Activated T-helper 1 cell treated with anti-CD3 and anti-CD28 coated beads, Interleukin-2, amount 50 U/mL, for 16 hours (primary cell): ENCODE measurements at places on chromosomes 5 and 9.
A peak's percentile ranks its signal among the peaks of the same experiment; 100 is the strongest.

GRCh38 chr5:116002116-116002906 lies 30.0 kb upstream of the ARL14EPL start:
- DNase-seq = no peak

GRCh38 chr5:52043137-52043536 lies 659.9 kb downstream of the ISL1 start:
- DNase-seq = no peak

DNA sequence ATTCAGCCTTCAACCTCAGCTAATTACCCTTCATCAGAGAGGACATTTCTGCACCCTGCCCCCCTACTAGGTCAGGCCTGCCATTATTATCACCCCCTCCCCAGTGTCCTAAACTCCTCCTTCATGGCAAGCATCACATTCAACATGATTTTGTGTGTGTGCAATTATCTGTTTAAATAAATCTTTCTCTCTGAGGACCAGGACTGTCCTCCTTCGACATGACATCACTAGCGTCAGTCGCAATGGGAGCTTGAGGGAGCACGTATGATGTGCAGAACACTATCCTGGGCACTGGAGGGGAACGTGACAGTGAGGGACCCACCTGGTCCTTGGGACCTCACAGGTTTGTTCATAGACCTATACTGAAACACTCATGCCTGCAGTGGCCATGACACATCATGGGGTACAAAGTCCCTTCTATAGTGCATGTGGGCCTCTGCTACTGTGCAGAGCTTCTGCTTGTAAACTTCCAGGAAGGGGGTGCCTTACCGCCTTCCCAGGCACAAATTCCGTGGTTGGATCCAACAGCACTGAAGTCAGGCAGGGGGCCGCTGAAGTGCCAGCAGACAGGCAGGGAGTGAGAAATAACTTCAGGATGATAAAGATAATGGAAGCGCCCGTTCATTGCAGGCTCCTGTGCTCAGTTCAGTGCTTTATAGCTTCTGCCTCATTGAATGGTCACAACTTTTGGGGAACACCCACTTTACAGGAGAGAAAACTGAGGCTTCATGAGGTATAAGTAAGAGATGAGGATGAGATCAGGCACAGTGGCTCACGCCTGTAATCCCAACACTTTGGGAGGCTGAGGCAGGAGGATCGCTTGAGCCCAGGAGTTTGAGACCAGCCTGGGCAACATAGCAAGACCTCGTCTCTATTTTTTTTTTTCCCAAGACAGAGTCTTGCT lies 36.0 kb upstream of the STXBP1 start:
- DNase-seq = no peak

DNA sequence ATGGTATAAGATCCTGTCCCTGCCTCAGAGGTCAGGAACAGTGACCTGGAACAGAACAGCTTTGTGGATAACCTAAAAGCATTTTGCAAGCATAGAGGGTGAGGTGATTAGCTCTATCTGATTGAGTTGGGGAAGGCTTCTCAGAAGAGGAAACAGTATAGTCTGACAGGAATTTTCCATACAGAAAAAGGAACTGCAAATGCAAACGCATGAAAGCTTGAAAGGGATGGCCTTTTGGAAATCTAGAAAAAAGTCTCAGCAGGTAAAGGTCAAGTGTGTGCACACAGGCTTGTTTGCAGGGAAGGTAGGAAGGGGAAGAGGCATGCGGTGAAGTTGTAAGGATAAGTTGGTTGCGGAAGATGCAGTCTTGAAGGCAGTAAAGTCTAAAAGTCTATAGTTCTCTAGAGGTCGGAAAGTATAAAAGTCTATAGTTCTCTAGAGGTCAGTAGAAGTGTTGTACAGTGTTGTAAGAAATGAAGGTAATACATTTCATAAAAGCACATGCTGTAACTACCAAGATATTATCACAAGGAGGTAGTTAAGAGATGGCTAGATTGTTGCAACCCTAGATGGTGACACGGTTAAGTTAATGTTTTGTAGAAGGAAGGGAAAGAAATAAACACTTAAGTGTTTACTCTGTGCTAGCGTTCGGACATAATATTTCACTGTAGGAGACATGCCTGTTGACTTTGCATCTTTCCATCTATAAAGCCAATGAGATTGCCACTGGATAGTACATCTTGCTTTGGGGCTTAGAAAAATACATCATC lies 16.7 kb upstream of the HSPB3 start:
- no peak for DNase-seq

DNA sequence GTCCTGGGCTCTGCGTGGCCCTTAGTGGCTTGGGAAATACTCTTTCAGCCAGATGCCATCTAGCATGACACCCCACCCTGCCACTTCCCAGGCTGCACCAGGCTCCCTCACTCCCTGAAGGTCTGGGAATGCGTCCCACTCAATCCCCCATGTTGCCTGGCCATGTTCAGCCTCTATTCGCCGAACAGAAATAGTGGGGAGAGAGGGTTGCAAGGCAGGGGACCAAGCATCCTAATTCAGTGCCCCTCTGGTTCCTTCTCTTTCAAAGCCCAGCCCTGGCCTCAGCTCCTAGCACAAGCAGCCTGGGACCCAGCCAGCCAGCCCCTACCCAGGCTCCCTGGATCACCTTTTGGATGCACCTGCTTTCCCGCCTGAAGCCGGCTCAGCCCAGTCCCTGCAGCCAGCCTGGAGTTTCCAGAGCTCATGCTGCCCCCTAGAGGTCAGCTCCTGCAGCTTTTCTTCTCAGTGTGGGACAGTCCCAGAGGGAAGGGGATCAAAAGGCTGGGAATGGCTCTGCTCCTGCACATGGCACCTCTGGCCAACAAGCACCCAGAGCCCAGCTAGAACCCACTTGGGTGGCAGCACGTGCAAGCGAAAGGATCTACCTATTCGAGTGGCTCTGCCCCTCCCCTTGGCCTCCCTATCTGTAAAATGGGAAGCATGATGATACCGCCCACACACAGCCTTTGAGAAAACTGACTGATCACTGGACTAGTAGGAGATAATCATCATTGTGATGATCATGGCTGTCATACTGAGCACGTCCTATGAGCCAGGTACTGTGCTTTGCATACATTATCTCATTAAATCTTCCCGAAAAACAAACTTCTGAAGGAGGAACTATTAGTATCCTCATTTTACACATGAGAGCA lies 48.7 kb upstream of the C5orf58 start:
- DNase-seq = peak; percentile 3

DNA sequence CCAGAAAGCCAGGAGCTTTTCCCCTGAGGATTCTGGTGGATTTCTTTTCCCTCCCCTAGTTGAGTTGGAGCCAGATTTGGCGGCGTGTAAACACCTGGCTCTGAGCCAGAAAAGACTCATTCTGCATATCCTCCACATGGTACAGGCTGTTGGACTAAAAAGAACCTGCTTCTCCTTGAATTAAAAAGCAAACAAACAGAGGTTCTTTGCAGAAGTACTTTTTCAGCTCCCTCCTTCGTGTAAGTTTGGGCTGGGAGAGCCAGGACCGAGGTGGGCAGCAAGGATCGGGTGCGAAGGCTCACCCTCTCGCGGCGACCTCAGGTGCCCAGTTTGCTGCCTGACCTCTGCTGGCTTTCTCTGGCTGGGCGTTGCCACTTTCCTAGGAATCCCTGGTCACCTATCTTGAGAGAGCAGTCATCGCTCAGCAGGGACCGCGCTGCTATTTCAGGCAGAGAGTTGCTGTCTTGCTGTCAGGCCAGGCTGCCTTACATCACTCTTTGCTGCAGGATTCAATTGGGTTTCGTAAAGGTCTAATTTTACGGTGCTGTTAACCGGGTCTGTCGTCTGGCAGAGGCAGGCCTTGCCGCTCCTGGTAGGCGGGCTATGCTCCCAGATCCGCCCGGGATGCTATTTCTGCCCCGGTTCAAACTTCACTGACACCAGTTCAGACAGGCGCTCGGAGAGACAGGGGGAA lies 3.2 kb downstream of the PAPPA start:
- DNase-seq = no peak

DNA sequence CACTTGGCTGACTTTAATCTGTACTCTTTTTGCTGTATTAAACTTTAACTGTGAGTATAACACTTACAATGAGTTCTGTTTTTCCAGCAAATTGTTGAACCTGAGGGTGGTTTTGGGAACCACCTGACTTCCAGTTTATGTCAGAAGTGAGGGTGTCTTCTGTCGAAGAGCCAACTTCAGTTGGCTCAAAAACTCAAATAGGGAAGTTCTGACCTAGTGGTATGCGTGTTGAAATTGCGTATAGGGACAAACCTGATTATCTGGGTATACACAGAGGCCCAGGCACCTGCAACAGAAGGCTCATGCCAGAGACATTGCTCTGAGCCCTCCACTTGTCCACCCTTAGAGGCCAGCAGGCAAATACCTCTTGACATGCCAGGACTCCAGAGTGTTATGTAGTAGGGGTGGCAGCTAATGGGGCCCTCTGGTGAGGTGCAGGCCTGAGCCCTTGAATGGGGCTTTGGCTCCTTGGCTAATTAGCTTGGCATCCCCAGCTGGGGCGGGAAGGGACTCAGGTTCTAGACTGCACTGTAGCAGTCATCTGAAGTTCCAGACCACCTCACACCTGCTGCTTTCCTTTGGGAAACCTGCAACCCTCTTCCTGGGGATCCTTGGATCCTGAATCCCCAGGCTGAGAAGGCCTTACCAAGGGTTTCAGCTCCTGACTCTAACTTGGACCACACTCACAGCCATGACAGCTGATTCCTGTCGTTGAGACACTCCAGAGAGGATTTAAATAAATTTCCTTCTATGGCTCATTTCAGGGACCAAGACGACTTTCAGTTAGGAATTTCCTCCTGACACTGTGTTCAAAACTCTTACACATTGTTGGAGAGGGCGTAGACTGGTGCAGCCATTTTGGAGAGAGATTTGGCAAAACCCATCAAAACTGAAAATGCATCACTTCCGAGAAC lies 189.6 kb downstream of the HSPA4 start:
- no peak for DNase-seq

- DNase-seq = no peak
Measured at GRCh38 chr5:56233230-56233629, at the start of gene ANKRD55. Gene ANKRD55 (minus strand): TSS chr5:56233330. CDS start chr5:56232913, 417 bp downstream.

GRCh38 chr9:32161720-32162119 lies 222.7 kb upstream of the ACO1 start:
- no peak for DNase-seq

- no peak for DNase-seq
Measured at GRCh38 chr5:17258431-17258830, 41.0 kb downstream of the BASP1 start.

DNA sequence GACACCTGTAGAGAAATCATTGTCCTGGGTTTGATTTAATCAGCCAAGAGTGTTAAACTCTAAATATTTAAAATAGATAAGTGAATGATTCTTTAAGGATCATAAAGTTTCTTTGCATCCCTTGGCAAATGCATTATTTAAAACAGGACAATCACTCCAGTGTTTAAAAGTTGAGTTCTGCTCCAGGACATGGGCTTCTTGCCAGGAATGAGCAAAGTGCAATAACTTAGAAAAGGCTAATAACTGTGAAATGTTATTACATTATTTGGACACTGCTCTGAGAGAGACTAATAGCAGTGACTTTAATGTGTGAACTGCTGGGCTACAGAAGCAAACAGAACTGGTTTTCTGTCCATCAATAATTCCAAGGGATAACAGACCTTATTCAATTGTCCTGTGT lies 283.3 kb downstream of the GABRB2 start:
- DNase-seq = no peak

GRCh38 chr5:79774171-79774854 lies 84.7 kb downstream of the CMYA5 start:
- DNase-seq = no peak

GRCh38 chr9:131579789-131580211 lies 34.5 kb downstream of the PRRT1B start:
- DNase-seq = no peak

DNA sequence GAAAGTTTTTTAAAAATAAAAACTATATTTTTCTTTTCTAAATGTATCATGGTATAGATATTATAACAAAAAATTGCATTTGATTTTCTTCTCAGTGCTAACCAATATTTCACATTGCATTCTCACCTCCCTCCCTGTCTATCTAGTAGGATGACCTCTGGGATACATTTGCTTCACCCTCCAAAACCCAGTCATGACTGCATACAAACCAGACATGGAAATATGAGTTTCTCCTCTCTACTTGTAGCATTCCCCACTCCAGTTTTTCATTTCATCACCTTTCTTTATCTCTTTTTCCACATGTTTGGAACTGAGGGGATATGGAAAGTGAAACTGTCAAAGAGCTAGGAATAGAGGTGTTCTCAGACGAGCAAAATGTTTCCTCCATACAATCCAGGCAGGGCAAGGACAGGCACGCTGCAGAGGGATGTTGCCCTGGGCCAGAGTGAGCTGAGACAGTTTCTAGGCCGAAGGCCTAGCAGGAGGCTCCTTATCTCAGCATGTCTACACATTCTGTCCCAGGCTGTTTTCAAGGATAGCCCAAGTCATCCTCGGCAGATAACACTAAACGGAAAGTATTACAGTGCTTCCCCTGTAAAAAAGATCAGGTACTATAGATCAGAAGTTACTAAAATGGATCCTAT lies 46.7 kb downstream of the MEF2C start:
- no peak for DNase-seq

- no peak for DNase-seq
Measured at GRCh38 chr9:115391168-115391825, 273.3 kb upstream of the TNC start.

- no peak for DNase-seq
Measured at GRCh38 chr9:38047301-38048251, 21.5 kb downstream of the SHB start.

- no peak for DNase-seq
Measured at GRCh38 chr9:87280421-87280820, 217.2 kb upstream of the DAPK1 start.

DNA sequence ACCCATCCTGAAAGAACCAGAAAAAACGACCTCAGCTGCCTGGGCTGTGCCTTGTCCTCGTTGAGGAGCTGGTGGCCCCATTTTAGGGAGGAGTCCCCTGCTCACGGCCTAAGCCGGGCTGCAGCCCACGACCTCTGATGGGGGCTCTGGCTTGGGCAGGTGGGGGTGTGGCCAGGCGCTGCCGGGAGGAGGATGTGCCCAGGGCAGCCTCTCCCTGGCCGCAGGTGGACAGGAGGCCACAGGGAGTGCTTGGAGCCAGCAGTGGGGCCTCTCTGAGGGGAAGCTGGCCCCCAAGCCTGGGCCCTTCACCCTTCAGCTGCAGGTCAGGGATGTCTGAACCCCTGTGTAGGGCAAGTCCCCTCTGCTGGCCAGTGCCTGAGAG lies 2.5 kb downstream of the DIPK1B start:
- DNase-seq = no peak

- DNase-seq = no peak
Measured at GRCh38 chr5:75512383-75513074, 838 bp downstream of the POLK start.

GRCh38 chr9:74666625-74667316 lies 169.6 kb downstream of the RORB start:
- no peak for DNase-seq

- DNase-seq = no peak
Measured at GRCh38 chr5:123875561-123876275, 363.7 kb downstream of the CSNK1G3 start.
